ENCODE measurements at places on chromosomes 1 and 21.
A peak's percentile ranks its signal among the peaks of the same experiment; 100 is the strongest.

DNA sequence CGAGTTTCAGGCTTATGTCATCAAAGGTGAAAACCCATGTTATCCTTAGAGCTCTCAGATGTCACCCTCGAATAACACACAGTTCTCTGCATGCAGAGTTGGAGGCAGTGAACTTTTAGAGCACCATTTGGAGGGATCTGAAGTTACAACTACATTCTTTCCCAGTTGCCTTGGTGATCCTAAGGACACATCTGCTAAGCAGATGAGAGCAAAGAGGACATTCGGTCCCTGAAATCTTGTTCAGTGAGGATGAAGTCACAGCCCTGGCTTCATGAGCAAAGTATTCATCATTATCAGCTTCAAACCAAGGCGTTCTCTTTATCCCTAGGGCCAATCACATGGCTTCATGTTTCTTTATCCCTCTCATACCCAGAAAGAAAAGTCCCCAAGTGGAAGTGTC is 23.1 kb upstream of the MCOLN2 start:
- DNase-seq = no peak

- DNase-seq = no peak
Measured at GRCh38 chr1:218916720-218917119, 257.0 kb upstream of the LYPLAL1 start.

DNA sequence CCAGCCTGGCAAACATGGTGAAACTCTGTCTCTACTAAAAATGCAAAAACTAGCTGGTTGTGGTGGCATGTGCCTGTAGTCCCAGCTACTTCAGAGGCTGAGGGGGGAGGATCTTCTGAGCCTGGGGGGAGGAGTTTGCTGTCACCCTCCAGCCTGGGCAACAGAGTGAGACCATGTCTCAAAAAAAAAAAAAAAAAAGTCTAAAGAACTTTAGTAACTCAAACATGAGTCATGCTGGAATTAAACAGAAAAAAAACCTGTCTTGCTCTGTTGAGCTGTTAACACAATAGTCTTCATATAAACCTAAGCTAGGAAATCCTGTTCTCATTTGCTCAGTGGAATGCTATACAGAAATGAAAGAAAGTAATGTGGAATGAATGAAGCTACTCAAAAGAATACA is 16.7 kb upstream of the DISP1 start:
- no peak for DNase-seq

- no peak for DNase-seq
Measured at GRCh38 chr1:181551249-181551648, 67.9 kb downstream of the CACNA1E start.

DNA sequence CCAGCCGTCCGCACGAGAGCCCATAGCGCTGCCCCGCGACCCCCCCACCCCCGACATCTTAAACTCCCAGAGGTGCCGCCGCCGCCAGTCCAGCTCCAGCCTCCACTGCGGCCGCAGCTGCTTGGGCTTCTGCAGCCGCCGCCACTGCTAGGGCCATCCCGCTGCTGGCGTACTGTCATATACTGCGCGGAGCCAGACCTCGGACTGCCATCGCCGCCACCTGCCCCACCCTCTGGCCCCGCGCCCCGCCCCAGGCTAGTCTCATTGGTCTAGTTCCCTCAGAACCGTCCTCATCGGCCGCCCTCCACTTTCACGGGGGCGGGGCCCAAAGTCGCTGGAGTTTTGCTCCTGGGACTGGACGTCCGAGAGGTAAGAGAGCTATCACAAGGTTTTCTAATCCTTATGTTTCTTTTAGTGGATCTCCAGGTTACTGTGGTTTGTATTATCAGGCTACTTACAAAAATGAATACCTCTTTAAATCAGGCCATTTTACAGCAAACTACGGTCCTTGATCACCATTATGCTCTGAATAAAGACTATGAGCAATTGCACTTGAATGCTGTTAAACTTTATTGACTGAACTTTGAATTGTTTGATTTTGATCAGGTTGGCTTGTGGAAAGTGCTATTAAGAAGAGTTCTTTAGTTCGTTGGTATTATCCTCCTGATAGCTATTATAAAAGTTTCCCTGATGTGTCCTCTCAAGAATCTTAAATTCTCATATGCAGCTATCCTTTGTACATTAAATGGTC is 2.8 kb upstream of the CD1D start:
- peak; percentile 74 for DNase-seq

- DNase-seq = no peak
Measured at GRCh38 chr1:161285521-161285920, 24.2 kb downstream of the MPZ start.

- peak; percentile 16 for DNase-seq
Measured at GRCh38 chr1:160542303-160542945, 19.4 kb upstream of the SLAMF6 start.

DNA sequence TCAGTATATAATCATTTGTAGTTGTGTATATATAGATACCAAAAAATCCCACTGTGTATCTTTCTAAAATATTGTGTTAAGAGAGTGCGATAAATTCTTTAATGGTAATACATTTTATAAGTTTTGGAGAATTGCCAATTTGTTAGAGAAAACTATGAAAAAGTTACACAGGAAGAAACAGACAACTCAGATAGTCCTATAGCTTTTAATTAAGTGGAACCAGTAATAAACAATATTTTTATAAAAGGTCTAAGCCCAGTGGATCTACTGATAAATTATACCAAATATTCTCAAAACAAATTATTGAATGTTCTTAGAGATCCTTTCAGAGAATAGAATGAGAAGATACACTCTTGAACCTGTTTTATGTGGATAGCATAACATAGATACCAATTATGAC is 50.6 kb downstream of the OBSCN start:
- no peak for DNase-seq

- DNase-seq = no peak
Measured at GRCh38 chr1:172679000-172679772, 20.3 kb downstream of the FASLG start.

Measured in renal cortex interstitium (tissue), 15 donors.